ENCODE measurements at places on chromosomes 1 and 21. TPM values are rescaled to one million over a fixed set of nuclear protein-coding genes. Genes with fewer than 3 reads are reported as not detected.

GRCh38 chr1:87735750-87736149 lies 407.1 kb downstream of the LMO4 start:
- no peak for DNase-seq

The CCDC18 gene
- total RNA-seq: 2.3 TPM

The LPAR3 gene
- total RNA-seq: 0.27 TPM

DNA sequence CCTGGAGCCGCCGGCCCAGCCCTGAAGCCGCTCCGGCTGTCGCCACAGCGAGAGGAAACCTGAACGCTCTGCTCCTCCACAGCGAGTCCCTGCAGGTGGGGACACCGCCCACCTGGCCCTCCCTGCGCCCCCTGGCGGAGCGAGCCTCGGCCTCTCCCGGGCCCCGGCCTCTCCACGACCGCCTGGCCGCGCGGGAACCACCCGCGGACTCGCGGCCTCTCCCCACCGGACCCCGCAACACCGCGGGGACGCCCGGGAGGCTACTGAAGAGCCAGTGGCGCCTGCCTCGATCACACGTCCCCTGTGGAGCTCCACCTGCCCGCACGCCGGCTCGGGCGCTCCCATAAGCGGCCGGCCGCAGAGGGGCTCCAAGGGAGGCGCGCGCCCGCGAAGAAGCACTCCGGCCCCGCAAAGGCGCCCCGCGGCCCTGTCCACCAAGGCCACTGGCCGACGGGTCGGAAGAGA lies 109.6 kb downstream of the KCNN3 start:
- DNase-seq: no peak

DNA sequence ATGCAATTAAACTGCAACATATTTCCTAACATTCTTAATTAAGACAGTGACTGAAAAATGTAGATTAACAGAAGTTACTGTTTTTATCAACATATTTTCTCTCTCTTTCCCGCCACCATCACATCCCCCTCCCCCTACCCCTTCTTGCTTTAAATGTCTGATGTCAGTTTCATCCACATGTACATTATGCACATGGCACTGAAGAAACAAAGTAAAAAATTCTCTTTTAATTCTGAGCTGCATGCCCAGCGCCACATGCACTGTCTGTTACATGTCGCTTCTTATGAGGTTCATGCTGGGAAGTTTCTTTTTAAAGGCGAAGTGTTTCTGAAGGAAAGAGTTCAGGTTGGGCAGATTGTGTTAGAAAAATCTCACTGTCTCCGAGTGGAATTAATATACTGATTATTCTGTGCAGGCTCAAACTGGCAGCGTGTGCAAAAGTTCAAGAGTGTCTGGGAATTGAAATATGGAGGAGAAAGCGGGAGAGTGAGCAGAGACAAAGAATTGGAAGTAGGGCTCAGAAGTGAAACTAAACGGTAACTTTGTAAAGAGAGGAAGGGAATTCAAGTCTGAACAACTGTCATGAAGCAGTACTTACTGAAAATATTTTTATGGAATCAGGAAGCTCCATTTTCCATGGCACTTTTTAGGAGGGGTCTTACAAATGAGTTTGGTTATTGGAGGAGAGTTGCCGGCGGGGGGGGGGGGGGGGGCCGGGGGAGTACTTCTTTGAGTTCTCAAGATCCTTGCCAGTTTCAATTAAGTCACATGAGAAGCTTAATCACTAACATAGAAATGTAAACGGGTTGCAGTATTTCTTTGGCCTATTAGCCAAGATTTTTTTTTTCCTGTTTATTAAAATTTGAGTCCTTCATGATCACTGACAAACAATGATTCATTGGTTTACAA lies 217.6 kb downstream of the SDCCAG8 start:
- no peak for DNase-seq

DNA sequence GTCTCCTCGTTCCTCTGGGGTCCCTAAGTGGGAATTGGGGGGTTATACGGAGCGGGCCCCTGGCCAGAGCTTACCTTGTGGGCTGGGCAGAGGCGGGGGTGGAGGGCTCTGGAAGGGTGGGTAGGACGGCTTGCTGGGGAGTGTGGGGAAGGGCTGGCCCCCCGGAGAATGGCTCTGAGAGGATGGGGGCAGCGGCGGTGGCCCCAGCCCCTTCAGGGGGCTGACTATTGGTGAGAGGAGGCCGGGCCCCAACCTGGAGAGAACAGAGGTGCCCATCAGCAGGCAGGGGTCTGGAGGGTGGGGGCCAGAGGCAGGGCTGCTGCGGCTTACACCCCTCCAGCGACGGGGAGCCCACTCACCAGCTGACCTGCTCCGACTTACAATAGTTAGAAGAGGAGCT lies 50.6 kb downstream of the DMRTB1 start:
- DNase-seq: no peak

GRCh38 chr1:197400522-197400902 lies 132.5 kb downstream of the CRB1 start:
- no peak for DNase-seq

- no peak for DNase-seq
These were observed 262.5 kb downstream of the GRIK3 start for GRCh38 chr1:36771660-36772284.

DNA sequence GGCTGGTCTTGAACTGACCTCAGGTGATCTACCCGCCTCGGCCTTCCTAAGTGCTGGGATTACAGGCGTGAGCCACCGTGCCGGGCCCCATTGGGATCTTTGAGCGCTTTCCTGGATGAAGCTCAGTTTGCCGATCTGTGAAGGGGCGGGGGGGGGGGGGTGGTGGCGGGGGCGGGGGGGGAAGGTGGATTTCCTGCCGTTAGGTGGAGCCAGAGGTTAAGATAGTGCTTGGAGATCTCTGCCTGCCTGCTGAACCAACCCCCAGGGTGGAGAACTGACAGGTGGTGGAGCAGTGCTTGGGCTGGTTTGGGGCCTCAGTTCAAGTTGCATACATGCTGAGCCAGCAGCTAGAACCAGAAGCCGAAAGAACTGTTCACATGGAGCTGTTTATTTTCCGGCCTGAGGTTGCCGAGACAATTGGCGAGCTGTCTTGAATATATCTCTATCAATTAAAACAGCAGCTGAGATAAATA lies 1.7 kb downstream of the TMCC2 start:
- DNase-seq: peak; percentile 80

Data from H4 (cell line).